Stimulated activated CD8-positive, alpha-beta memory T cell treated with anti-CD3 and anti-CD28 coated beads, Interleukin-7, amount 100 ng/mL, for 48 hours (primary cell): ENCODE measurements at places on chromosomes 2 and 18.

DNA sequence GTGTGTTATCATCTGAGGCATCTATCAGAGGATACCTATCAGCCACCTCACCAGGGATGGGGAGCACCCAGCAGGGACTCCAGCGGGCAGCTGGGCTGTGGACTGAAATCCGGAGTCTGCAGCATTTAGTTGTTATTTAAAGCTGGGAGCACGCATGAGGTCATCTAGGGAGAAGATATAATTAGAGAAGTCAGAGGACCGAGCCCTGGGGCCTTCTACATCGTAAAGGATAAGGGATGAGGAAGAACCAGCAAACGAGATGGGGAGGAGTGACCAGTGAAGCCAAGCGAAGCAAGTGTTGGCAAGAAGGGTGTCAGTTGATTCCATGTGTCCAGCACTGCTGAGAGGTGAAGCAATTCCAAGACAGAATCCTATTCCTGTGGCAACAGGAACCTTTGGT is 70.3 kb downstream of the STEAP3 start:
- no peak for DNase-seq

GRCh38 chr2:175228179-175228578 is 46.7 kb upstream of the ATP5MC3 start:
- DNase-seq = no peak

GRCh38 chr2:109108740-109109139 is 20.3 kb upstream of the SH3RF3 start:
- DNase-seq = no peak

- no peak for DNase-seq
Measured at GRCh38 chr2:180987146-180987545, 6.7 kb downstream of the UBE2E3 start.

GRCh38 chr18:67428805-67429204 is 87.7 kb downstream of the DSEL start:
- DNase-seq = no peak

DNA sequence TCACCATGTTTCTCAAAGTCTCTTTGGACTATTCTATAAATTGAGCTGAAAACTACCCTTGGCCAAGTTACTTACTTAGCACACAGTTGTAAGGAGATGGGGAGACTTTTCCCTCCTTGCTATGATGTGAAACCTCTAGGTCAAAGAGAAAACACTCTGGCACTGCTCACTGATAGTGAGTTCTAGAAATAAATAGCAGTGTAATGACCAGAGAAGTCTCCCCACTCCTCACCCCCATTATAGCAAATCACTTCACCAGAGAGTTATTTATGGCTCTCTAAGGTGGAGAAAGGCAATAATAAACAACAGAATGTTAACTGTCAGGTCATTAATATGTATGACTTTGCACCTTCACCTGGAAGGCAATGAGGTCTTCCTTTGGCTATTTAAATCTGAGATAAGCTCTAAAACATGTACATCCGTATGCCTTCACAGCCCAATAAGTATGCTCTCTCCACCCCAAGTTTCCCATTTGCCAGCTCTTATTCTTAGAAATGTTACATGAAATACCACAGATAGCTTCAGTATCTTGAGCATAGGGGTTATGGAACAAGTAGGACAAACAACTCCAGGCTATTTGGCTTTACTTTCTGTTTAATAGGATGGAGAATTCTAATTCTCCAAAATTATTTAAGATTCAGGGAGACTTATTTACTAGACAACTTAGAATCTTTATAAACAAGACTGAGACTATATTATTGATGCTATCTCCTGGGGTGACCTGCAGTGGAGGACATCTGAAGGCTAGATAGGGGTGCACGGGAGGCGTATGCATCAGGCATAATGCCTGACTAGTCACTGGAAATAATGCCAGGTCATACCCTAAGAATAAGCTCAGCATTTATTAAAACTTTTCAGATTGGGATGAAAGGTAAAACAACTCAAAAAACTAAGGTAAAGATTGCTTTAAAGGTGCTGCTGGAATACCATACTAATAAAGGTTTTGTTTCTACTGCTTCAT is 65.3 kb upstream of the DTNB start:
- DNase-seq = no peak

- DNase-seq = no peak
Measured at GRCh38 chr2:95296011-95296410, 1.1 kb upstream of the KCNIP3 start.

DNA sequence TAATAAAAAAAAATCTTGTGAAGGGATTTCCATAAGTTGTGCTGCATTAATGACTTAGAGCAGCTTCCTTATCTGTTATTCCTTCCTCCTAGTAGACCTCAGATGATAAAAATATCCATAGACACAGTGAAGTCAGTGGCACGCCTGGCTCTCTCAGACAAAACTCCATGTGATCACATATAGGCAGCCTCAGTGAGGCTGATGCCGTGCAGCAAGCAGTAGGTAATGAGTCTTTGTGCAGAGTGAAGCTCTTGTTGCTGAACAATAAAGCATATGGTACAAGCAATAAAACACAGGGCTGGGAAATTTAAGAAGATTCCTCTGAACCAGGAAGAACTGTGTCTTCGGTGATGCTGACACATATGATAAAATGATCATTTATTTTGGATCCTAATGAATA is 102.7 kb downstream of the CSRNP3 start:
- no peak for DNase-seq

DNA sequence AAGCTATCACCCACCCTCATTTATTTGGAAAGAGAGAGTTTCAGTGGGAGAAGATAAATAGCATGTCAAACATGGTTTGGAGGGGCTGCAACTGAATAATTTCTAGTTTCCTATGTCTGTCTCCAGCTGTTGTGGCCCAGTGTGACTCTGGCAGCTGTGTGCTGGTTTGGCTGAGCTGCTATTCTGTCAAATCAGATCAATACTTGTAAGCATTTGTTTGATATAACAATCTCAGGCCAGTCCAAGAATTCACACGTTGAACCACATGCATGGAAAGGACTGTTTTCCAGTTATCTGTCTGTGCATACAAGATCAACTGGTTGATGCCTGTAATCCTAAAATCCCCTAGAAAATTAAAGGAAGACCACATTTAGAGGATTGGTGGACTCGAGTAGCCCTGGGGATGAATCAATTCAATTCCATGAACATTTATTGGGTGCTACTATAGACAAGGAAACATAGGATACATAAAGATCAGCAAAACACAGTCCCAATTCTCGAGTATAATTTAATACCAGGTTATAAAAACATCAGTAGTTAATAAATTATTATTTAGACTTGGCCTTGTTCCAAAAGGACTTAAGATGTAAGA is 209.0 kb upstream of the PARD3B start:
- DNase-seq = no peak

DNA sequence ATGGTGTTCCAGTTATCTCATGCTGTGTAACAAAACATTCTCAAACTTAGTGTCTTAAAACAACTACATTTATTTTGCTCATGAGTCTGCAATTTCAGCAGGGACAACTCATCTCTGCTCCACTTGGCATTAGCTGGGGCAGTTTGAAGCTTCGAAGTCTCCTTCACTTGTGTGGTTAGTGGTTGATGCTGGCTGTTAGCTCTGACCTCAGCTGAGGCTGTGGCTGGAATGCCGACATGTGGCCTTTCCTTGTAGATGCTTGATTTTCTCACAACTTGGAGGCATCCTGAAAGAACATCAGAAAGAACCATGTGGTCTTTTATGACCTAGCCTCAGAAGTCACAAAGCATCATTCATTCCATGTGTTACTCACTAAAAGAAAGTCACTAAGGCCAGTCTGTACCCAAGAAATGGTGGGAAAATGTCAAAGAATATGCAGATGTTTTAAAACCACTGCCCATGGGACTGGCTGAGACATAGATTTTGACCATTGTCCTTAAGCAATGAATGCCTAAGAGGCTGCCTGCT is 3.8 kb upstream of the TMSB10 start:
- no peak for DNase-seq
